ENCODE measurements at places on chromosomes 7 and 10.

DNA sequence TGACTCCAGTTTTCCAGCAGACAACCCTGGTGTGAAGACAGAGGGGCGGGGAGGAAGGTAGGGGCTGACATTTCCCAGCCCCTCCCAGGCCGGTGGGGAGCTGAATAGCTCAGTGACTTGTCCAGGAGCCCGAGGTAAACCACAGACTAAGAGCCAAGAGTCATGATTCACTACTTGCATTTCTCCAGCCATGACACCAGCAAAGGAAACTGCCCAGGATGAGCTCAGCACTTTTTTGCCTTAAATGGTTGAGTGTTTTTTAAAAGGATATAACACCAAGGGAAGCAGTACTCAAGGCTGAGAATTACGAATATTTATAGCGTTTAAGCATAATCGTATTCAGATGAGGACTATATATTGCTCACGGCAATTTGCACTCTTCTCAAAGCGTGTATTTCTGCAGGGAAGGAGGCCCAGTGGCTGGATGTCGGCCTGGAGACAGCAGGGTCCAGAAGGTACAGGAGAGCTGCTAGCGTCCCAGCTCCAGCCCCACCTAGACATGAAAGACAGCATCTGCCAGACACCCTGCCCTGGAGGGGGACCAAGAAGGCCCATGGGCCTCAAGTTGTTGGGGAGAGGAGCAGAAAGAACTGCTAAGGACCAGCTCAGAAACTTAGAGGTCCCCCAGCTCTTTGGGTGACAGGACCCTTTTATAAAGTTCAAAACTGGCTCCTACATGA is 141.4 kb downstream of the GRID1 start:
- no peak for DNase-seq

GRCh38 chr7:44213206-44213876 is 12.6 kb downstream of the YKT6 start:
- DNase-seq: no peak

GRCh38 chr7:94656925-94657731 is 1.2 kb upstream of the SGCE start:
- peak; percentile 55 for DNase-seq

- no peak for DNase-seq
Observed at GRCh38 chr7:64046041-64046389, 781 bp downstream of the ZNF727 start.

DNA sequence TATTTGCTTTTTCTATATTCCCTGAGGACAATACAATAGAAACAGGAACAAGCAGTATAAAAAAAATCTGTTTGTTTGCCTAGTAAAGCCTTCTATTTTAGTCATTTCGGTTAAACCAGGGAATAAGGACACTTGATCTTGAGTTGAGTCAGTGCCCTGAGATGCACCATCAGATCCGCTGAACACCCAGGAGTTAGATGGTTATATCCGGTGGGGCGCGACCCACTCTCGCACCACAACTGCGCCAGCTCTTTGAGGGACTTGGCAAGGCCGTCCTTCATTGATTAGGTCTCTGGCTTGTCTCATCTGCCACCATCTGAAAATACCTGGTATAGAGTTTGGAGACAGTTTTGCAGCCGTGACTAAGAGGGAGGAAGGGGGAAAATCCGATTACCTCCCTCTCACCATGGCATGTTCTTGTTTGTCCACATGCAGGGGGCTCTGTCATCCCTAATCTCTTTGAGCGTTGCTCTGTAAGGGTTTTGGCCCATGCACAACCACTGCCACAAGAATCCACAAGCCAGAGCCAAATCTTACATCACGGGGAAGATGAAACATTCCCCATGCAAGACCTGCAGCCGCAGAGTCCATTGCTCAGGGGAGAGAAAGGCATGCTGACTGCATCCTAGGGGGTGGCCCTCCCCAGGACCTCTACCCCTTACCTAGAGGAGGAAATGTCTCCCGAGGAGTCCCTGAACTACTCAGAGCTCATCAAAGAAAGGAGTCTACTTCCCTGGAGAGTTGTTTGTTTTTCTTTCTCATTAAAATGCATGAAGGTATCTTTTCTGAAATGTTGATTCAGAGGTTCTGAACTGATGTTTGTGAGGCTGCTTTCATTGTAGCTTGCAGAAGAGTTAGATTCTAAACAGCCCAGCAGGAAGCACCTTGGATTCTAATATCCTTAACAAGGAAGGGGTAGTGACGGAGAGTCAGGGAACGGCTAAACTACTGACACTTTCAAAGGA is 101.6 kb upstream of the FAM171A1 start:
- DNase-seq: no peak

DNA sequence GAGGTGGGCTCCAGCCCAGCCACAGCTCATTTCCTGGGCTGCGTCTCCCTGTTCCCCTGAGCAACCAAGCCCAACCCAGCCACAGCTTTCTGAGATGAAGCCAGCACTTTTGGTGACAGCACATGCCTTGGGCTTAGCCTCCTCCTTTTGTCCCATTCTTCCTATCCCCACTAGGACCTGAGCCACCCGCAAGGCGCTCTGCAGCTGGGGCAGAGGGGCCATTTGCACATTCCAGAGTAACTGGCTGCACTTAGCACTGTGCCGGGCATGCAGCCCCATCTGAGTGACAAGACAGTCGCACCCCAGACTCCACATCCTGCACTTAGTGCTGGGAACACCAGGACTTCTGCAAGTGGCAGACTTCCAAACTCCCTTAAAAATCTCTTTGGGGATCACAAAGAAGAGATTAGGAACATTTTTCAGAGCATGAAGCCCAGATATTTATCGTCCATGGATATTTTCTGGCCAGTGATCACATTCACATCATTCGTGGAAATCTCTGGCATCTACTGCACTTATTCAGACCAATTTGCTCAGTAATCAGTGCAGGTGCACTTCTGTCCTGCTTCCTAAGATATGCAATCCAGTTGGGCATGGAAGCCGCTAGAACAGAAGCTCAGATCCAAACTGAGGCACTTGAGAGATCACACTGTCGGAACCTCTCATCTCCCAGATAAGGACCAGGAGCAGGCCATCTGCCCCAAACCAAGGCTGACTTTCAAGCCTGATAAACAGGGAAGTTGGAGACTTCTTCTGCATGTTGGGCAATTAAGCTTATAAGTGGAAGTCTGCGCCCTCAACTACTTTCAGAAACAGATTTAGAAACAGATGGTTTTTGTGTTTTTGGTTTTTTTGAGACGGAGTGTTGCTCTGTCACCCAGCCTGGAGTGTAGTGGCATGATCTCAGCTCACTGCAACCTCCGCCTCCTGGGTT is 26.4 kb downstream of the CHST15 start:
- DNase-seq: peak; percentile 9

DNA sequence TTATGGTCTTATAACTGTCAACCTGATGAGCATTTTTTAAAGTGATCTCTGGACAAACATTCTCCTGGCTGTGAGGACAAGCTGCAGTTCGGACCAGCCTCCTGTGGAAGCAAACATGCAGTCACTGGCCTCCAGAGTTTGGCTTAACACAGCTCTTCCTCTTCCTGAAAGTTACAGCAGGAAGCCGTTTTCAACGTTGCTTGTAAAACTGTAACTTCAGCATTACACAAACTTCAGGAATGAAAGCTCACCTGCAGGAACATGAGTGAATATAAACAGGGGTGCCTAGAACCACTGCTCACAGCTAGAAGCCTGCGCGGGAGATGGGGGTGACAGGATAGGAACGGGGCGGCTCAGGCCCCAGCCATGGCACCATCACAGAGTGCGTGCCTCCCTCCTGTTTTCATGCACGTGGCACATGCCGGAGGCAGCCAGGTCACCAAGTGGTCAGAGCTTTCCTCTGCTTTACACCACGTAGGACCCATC is 292.9 kb upstream of the PITRM1 start:
- DNase-seq: peak; percentile 45

- DNase-seq: no peak
Observed at GRCh38 chr7:28779954-28780353, 178.2 kb downstream of the TRIL start.

- DNase-seq: no peak
Observed at GRCh38 chr10:865257-865656, 66.2 kb downstream of the LARP4B start.

DNA sequence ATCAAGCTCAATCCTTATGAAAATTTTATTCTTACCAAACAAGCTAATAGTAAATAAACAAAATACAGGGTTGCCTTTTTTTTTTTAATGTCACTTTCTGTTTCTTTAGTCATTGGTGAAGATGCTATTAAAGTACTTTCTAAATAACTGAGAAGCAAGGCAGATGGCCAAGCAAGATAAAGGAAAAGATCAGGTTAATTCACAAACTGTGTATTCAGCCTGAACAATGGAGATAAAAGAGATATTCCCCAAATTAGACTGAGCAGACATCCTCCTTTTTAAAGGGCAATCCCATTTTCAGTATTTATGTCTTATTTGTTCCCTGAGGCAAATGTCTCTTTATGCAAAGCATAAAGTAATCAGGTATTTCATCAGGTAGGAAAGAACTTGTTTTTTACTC is 23.1 kb upstream of the XRCC2 start:
- DNase-seq: peak; percentile 23

DNA sequence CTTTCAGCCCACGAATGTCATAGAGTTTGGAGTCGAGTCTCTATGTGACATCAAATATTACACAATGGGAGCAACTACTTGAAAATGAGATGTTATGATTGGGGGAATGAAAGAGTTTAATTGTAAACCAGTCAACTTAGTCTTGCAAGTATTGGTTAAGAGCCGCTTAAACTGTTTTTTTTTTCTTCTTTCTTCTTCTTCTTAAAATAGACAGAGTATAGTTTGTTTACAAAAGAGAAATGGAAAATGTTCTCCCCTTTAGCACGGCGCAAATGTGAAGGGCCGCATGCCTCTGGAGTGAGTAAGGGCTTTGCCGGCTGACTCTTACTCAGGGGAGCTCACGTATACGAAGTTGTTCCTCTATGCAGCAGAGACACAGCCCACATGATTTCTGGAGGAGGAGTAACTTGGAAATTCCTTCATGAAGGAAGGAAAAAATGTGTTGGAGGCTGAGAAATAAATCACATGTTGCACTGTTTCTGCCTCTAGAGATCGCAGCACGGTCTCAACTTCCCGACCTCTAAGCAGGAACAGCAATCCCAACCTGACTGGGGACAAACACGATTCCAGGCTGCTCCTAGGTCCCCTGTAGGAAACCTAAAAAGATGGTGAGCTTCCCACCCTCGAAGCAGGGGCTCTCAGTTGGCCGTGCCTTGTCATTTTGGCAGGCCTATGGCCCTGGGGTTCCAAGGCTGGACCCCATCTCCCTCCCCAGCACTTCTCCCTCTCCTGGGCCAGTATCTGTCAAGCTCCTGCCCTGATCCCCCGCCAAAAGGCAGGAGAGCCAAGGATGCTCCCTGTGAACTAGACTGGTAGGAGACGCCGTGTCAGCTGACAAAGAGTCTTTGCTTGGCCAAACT is 44.8 kb downstream of the MYOF start:
- peak; percentile 63 for DNase-seq
